ENCODE measurements at places on chromosomes 12 and 14. TPM values are rescaled to one million over a fixed set of nuclear protein-coding genes. Genes with fewer than 3 reads are reported as not detected.

DNA sequence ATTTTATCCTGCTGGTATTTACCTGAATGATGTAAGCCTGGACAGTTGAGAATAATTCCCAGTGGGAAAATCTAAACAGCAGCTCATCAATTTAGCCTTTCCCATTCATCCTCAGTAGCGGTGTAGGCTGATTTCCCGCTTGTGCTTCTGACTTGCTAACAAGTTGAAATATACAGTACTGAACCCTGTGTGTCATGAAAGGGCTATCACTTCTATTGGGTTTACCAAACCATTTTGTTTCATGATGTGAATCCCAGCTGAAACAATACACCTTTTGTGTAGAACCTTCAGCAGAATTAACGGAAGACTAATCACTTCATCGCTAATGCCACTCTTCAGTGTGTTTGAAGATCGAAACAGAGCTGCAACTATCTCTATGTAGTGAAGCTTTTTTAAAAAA lies 88.4 kb downstream of the POLR3B start:
- no peak for DNase-seq

- DNase-seq: no peak
These were observed 184.9 kb downstream of the CAPZA3 start for GRCh38 chr12:18922851-18923250.

GRCh38 chr12:27688671-27689070 lies 7.6 kb upstream of the REP15 start:
- no peak for DNase-seq

GRCh38 chr12:17992002-17992656 lies 97.9 kb downstream of the RERGL start:
- no peak for DNase-seq

LRRC74A gene
- not detected for total RNA-seq

DNA sequence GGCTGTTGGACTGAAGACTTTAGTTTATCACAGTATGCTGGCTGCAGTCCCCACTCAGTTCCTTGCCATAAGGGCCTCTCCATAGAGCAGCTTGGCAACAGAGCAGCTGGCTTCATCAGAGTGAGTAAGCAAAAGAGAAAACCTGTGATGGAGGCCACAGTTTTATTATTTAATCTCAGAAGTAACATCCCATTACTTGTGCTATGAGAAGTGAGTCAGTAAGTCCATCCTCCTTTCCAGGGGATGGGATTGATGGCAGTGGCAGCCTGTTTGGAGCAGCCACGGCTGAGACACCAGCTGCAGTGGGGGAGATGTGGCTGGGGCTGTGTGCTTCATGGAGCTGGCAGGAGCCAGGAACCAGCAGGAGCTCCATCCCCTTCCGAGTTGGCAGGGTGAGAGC lies 138.5 kb upstream of the SRRM4 start:
- DNase-seq: no peak

GRCh38 chr14:77804592-77804991 lies 4.7 kb downstream of the ADCK1 start:
- no peak for DNase-seq

TAS2R9 gene
- not detected for total RNA-seq

DNA sequence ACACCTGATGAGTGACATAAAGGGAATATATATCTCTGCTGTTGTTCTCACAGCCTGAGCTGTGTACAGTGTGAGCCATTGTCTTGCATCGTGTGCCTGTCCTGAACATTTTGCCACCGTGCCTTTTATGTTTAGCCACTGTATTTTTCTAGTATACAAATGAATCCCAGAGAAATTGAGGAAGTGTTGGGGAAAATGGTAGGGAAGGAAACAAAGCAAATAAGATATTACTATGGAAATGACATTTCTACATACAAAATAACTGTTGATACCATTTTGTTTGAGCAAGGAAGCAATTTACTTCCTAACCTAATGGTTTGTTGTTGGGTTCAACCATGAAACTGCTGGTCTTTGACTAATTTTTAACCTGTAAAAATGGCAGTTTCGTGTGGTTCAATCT lies 5.5 kb downstream of the PSMA6 start:
- DNase-seq: no peak

DNA sequence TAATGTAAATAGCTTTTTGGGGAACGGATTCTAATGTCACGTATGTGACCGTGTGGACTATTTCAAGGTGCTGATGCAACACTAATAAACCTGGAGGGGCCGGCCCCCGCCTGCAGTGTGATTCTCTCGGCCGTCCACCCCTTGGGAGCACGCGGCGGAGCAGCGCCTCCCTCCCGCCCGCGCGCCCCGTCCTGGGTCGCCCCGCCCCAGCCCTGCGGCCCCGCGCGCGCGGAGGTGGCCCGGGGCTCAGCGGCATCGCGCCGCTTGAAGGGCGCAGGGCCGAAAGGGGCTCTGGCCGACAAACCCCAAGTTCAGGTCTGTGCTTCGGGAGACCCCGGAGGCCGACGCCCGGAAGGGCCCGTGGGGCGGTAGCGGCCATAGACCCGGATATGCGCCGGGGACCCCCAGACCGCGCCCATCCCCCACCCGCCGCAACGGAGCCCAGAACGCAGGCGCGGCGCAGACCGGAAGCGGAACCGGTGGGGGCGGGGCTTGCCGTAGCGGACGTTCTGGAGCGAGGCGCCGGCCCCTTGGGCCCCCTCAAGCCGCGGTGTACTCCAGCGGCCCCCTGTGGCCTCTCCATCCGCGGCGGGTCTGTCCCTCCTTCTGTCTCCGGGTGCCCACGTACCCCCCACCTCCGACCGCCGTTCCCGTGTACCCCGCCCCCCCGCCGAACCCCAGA lies at the start of gene TEX22:
TSS of gene TEX22 (plus strand) at position 495 of the 682 bp plus-strand sequence. CDS start 803 bp downstream, outside the sequence.
- peak; percentile 99 for DNase-seq

- DNase-seq: no peak
These were observed 3.6 kb downstream of the NAP1L1 start for GRCh38 chr12:76080729-76081415.

DNA sequence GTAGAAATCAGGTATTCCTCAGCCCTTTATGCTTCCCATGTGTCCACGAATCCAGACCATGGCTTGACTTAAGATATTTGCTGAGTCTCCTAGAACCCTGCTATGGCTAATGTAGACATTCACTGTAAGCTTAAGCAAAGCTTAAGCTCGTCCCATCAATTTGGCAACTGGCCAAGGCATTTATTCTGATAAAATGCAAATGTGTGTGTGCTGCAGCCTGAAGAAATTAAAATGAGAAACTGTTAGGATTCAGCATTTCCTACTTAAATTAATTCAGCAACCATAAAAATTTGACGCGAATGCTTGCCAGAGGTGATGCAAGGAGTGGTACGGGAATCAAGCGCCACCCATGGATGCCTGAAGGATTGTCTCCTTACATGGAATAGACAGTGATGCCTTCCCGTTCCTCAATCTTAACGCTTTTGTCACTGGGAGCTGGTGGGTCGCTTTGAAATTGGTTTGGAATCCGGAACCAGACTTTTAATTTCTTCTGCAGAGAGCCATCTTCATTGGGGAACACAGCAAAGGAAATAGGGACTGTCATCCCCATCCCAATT lies 13.2 kb downstream of the HEBP1 start:
- no peak for DNase-seq

ACAD10 gene
- 28.7 TPM for total RNA-seq

- DNase-seq: no peak
These were observed 24.4 kb downstream of the NAP1L1 start for GRCh38 chr12:76060111-76060510.

DNA sequence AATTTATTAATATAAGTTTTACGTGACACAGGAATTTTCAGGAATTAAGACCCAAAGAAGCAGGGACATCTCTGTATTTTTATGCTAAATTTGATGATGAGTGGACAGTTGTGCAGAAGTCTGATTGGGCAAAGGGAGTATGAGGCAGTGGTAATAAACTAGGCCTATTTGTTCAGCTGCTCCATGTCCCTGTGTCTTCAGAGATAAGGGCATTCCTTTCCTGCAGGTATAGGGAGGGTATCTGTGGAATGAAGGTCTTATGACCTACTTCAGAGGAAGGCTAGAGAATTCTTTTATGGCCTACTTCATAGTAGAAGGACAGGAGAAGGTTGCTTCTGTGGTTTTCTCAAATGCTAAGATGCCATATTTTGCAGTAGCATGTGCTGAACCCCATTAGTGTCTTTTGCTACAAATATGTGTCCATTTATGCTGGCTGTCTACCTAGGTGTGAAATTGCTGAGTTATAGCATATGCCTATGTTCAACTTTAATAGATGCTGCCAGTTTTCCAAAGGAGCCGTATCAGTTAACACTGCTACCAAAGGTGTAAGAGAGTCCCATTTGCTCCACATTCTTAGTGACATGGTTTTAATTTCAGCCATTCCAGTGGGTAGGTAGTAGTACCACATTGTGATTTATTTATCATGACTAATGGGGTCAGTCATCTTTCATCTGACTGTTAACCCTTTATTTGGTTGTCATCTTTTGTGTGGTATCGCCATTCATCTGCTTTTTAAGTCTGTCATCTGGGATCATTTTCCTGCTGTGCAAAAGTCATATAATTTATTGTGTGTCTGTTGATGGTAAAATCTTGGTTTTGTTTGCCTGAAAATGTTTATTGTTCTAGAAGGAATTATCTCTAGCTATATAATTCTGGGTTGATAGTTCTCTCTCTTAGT lies 410.7 kb upstream of the RGS6 start:
- no peak for DNase-seq

DNA sequence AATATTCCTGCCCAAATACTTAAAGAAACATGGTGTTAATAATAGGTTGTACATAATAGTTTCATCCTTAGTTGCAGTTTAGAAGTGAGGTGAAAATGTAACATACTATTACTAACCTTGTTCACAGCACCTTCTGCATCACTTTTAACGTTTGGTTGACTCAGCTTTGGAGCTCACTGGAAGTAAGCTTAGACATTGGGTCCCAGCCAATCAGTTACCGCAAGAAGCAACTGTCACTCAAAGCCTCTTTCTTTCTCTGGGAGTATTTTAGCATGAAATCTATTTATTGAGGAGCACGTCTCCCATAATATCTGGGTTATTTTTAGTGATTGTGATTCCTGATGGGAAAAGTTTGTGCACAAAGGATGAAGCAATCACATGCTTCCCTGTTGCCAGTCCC lies 472.6 kb downstream of the SNAPC1 start:
- DNase-seq: no peak

SPRING1 gene
- total RNA-seq: 125 TPM

DNA sequence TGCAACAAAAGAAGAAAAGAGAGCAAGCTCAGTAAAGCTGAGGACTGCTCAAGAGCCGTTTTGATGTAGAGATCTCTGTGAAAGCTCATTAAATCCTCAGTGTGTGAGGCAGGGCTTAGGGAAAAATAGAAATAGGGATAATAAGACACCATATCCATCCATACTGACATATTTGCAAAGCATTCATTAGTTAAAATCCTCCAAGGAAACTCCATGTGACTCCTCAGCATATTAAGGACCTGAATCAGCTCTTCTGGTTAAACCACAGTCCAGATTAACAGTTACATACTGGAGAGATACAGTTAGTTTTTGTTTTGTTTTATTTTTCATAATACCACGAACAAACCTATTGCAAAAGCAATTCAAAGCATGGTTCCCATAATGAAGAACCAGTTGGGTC lies 288.2 kb downstream of the PAWR start:
- no peak for DNase-seq

KRT78 gene
- not detected for total RNA-seq

DNA sequence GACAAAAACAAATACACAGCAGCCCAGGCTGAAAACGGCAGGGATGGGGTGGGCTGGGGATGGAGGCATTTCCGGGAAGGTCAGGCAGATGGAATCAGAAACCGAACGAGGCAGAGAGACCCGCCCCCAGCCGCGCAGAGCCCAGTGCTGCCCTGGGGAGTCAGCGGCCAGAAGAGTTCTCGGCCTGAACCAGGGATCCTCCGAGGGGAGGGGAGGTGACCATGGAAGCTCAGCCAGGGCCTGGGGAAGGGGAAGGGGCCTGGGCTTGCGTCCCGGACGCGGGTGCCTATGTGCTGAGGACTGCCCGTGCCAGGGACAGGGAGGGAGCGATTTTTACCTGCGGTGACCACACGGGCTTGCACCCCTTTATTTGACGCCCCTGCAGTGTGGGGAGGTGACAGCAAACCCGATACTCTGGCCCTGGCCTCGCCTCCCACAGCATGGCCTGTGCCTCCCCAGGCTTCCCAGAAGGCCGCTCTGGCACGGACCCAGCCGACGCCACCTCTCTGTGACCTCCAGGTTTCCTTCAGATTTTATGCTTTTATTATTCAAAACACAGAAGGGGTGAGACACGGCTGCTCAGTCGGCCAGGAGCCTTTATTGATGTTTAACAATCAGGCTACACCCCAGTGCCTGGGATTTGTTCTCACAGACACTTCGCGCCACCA lies 7.7 kb downstream of the LRCOL1 start:
- no peak for DNase-seq

PAX9 gene
- total RNA-seq: 1.8 TPM

GRCh38 chr14:100896369-100897060 lies 7.0 kb downstream of the RTL1 start:
- DNase-seq: peak; percentile 45

DNA sequence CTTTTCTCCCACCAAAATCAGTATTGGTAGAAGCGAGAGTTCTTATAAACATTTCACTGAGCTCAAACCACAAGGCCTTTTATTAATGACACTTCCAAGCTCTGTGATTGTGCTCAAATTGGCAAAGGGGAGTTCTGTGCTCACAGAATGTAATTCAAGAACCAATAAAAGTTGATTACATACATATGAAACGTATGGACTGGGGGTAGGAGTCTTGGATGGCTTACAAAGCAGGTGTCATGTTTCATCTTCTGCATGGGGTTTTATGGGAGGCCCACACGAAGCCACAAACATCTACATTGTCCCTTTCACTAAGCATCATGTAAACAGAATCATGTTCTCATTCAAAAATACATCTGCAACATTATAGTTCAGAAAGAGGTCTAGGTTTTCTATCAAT lies 828.3 kb downstream of the VRK1 start:
- DNase-seq: no peak

- no peak for DNase-seq
These were observed 2.9 kb downstream of the IPO4 start for GRCh38 chr14:24185741-24186140.

LBHD2 gene
- total RNA-seq: not detected

GRCh38 chr14:91754819-91755218 lies 22.9 kb upstream of the CATSPERB start:
- no peak for DNase-seq

DNA sequence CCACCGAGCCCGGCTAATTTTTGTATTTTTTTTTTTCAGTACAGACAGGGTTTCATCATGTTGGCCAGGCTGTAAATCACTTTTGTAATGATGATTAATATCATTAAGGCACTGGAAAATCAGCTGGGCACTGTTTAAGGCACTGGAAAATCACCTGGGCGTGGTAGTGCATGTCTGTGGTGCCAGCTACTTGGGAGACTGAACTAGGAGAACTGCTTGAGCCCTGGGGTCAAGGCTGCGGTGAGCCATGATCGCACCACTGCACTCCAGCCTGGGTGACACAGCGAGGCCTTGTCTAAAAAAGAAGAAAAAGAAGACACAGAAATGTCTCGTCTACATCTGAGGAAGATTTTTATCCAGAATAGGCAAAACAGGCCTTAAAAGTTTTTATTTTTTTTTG lies 12.7 kb downstream of the SLC11A2 start:
- DNase-seq: no peak

GRCh38 chr14:99707921-99708320 lies 23.8 kb downstream of the CYP46A1 start:
- no peak for DNase-seq

SLC38A4 gene
- not detected for total RNA-seq

NOVA1 gene
- total RNA-seq: 1.7 TPM

GRCh38 chr12:58306266-58307000 lies 365.1 kb downstream of the ATP23 start:
- no peak for DNase-seq

Measured in upper lobe of left lung (tissue), 6 donors.